NCI-H748 treated with DMSO at 0.1 percent for 48 hours (cell line): ENCODE measurements at places on chromosomes 2 and 18.

- DNase-seq = no peak
Measured at GRCh38 chr2:238831177-238831576, 16.7 kb upstream of the TWIST2 start.

- DNase-seq = no peak
Measured at GRCh38 chr2:63047321-63048279, 3.0 kb upstream of the OTX1 start.

GRCh38 chr2:240308111-240308651, 127.3 kb upstream of the GPC1 start:
- no peak for DNase-seq

DNA sequence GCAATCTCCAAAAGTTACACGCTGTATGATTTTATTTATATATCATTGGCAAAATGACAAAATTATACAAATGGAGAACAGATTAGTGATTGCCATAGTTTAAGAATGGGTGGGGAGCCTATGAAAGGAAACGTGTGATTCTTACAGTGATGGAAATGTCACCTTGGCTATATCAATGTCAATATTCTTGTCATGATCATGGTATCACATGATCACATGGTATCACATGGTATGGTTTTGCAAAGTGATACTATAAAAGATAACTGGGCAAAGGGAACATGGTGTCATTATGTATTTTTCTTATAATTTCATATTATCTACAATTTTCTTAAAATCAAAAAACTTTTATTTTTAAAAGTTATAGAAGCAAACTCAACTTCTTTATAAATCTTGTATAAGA, 606.2 kb upstream of the ZEB2 start:
- no peak for DNase-seq

DNA sequence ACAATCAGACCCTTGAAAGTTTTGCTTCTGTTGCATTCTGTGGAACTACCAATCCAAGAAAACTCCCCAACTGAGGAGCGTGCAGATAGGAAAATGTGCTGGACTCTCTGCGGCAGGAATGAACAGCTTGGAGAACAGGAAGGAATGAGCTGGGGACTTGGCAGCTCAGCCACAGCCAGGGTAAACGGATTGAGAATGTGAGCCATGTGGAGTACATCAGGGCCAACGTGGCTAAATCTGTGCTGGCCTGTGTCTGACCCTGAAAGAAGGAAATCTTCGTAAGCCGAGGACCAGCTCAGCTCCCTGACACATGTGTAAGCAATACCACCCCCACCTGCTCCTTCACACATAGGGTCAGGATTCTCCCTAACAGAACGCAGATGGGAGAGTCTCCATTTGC, 1023.7 kb downstream of the BCL11A start:
- DNase-seq = no peak

DNA sequence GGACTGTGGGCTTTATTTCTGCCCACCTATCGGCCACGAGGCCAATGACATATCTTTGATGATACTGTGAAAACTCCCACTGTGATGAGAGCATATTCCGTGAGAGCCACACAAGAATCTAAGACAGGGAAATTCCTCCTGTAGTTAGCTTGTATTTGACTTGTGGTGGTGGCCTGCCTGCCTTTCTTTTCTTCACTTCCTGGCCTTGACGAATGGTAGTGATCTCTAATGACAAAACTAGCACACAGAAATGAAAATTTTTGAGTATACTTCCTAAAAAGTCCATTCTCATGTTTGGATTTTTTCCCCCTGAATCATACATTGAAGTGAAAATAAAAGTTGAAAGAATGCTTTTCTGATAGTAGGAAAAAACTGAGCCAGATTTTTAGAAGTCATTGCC, 94.4 kb downstream of the MGAT5 start:
- DNase-seq = no peak

DNA sequence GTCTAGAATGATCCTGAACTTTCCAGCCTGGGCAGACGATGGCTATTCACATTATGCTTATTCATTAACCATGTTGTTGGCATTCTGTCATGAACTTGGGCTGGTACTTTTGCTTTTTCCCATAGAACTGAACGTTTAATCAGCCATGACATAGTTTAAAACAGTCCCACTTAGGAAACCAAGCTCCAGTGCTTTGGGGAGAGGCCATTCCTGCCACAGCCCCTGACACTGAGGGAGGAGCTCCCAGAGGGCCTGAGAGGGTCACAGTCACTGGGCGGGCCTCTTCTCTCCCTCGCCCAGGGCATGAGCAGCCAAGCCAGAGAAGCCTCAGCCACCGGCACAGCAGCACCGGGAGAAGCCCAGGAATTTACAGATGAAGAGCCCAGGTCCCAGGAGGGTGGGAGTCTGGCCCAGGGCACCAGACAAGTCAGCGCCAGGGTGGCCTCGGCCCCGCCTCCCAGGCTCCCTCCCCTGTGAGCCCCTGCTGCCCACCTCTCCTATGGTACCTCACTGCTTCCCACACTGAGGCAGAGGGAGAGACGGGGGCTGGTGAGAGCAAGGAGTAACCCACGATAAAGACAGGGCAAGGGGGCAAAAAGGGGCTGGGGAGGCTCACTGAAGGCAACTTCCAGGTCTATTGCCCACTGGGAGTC, 33.6 kb downstream of the MAL start:
- DNase-seq = no peak

- no peak for DNase-seq
Measured at GRCh38 chr18:3706279-3707097, 256.5 kb downstream of the TGIF1 start.
